ENCODE measurements at places on chromosomes 7 and 10.
A peak's percentile ranks its signal among the peaks of the same experiment; 100 is the strongest.

GRCh38 chr7:25320791-25321190 is 92.5 kb upstream of the NPVF start:
- no peak for DNase-seq

DNA sequence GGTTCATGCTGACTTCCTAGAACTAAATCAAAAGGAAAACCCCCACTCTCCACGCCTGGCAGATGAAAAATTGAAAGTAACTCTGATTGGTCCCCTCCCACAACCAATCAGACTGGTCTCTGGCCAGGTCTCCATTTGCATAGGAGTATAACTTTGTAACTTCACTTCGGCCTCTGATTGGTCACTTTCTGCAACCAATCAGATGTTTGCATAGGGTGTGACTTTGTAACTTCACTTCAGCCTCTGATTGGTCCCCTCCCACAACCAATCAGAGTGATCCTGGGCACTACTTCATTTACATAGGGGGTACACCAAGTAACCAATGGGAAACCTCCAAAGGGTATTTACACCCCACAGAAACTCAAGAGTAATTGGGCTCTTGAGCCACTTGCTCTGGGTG is 306.6 kb upstream of the PFKP start:
- DNase-seq = no peak

GRCh38 chr7:125057963-125058362 is 128.3 kb upstream of the POT1 start:
- DNase-seq = no peak

DNA sequence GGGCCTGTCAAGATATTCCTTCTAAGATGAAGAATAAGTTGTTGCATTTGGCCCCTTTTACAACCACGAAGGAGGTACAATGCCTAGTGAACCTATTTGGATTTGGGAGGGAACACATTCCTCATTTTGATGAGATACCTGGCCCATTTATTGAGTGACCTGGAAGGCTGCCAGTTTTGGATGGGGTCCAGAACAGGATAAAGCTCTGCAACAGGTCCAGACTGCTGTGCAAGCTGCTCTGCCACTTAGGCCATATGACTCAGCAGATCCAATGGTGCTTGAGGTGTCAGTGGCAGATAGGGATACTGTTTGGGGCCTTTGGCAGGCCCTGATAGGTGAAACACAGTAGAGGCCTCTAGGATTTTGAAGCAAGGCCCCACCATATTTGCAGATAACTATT is 704.6 kb downstream of the CCSER2 start:
- no peak for DNase-seq

- DNase-seq = no peak
Measured at GRCh38 chr10:61957806-61958205, 56.3 kb downstream of the ARID5B start.

DNA sequence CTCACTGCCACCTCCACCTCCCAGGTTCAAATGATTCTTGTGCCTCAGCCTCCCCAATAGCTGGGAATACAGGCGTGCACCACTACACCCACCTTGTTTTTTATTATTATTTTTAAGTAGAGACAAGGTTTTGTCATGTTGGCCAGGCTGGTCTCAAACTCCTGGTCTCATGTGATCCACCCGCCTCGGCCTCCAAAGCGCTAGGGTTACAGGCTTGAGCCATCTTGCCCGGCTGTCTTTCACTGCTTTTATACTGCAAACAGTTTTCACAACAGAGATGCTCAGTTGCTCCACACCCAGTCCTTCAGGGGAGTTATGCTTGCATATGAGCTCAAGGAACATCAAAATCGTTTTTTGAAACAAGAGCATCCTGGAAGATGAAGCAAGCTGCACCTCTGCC is 1.3 kb upstream of the PRR15 start:
- no peak for DNase-seq

DNA sequence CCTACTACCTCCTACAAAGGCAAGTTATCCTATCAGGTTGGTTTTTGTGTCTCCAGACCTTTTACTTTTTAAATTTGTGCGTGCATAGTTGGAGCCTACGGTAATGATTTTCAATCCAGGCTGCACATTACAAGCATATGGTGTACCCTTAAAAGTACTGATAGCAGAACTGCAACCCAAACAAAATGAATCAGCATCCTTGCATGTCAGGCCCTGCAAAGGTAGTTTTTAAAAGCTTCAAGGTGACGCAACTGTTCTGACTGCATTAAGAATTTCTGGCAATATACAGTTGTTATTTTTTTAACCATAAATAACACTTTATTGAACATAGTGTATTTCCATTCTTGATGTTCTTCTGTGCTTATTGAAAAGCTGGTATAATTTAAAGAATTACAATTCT is 28.9 kb downstream of the GNAT3 start:
- DNase-seq = no peak

- DNase-seq = no peak
Measured at GRCh38 chr10:35745617-35746403, 103.7 kb upstream of the FZD8 start.

DNA sequence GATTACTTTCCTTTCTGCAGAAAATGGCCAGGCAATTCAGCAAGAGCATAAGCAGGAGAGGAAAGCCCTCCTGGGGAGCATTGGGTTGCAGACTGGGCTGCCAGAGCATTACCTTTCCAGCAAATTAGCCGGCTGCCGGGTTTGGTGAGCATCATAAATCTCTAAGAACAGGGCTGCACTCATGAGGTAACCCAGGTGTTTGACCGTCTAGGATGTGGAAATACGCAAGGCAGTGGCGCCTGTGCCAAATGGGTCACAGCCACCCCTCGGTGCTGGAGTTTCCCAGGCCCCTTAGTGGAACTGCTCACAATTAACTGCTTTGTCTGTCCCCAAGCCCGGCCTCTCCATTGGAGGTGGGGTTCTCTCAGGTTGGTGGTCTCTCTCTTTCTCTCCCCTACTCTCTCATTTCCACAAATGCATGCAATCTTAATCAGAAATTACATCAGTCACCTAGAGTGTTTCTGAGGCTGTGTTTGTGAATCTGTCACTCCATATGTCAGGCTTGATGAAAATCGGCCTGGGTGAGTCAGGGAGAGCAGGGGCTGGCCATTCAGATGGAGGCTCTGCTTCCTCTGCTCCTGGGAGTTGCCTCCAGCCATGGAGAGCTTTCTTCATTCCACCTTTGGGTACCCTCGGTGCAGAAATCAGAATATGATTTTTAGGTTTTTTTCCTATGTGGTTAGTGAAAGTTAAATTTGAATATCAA is 26.7 kb downstream of the PTN start:
- no peak for DNase-seq

GRCh38 chr10:110676016-110676415 is 31.9 kb downstream of the RBM20 start:
- no peak for DNase-seq

GRCh38 chr10:79147306-79147705 is 78.5 kb downstream of the ZMIZ1 start:
- no peak for DNase-seq

DNA sequence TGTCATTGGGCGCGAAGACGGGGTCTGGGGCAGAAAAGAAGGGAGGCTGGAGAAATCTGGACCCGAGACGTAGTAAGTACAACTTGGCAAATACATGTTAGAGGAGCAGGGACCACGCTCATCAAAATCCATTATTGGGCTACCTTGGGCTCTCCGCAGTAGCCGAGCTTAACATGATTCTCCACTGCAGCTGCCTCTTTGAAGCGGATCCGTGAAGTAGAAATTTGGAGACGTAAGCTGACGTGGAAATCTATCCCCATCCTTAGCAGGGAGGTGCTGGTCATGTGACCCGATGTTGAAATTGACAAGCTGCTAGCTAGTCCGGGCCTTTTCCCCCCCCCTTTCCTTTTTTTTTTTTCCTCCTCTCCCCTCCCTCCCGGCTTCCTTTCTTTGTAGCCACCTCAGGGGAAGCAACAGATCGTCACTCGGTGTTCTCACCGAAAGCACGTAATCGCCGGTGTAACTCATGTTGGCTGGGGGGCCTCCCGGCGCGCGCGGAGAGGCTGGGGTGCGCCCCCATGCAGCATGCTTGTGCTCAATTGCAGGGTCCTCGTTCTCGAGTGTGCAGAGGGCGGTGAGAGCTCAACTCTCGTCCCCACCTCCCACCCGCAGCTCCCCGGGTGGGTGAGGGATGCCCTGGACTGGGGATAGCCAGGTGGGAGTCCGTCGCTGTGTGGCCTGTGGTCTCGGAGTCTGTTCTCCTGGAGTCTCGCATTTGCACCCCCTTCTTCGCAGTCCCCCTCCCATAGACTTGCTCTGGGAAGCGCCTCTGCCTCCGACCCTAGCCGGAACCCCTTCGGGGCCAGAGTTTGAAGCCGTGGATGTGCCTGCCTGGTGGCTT is at the start of gene HOXA11:
Gene HOXA11 (minus strand): TSS at position 220 of the 841 bp plus-strand sequence. CDS start 88 bp downstream, at position 132.
- DNase-seq = no peak

DNA sequence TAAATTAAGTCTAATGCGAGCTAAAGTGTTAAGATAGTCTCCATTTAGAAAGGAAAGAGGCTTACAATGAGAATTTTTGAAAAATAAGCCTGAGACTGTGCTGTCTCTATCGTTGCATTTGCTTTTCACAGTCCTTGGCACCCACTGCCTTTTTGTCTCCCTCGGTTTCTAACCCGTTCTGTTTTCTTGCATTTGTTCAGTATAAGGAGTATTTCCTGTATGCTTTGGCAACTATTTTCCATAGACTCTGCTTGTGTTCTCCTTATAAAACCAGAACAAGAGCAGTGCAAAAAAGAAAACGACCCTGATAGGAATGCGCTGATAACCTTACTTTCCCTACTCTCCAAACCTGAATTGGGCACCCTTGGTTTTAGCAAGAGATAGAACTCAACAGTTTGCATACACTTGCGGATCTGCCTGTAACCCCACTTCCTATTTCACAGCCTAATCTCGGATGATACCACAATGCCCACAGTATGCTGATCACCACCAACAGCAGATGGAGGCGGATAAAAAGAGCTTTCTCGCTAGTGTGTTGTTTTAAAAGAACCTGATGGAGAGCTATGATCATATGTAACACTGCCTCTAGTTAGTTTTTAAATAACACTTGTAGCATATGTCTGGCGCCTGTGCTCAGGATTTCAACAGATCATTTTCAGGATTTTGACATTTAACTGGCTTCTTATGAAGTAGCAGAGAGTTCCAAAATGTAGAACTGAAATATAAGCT is 1.6 kb upstream of the ARHGAP12 start:
- DNase-seq = no peak

DNA sequence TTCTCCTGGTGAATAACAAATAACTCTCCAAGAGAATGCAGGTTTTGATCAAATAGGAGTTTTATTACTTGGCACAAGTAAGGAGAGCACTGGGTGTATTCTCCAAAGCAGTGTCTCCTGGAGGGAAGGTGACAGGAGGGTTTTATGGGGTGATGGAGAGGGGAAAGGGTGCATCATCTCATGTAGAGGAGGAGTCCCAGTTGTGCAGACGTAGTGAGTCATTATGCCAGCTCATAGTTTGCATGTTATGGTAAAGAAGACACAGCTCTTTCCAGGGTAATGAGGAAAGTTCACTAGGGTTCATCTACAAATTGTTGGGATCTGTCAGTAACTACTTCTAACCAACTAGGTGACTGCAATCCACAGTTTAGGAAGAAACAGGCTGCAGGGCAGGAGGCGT is 347.9 kb upstream of the MEOX2 start:
- DNase-seq = no peak

- no peak for DNase-seq
Measured at GRCh38 chr10:120819366-120819765, 31.8 kb upstream of the WDR11 start.

DNA sequence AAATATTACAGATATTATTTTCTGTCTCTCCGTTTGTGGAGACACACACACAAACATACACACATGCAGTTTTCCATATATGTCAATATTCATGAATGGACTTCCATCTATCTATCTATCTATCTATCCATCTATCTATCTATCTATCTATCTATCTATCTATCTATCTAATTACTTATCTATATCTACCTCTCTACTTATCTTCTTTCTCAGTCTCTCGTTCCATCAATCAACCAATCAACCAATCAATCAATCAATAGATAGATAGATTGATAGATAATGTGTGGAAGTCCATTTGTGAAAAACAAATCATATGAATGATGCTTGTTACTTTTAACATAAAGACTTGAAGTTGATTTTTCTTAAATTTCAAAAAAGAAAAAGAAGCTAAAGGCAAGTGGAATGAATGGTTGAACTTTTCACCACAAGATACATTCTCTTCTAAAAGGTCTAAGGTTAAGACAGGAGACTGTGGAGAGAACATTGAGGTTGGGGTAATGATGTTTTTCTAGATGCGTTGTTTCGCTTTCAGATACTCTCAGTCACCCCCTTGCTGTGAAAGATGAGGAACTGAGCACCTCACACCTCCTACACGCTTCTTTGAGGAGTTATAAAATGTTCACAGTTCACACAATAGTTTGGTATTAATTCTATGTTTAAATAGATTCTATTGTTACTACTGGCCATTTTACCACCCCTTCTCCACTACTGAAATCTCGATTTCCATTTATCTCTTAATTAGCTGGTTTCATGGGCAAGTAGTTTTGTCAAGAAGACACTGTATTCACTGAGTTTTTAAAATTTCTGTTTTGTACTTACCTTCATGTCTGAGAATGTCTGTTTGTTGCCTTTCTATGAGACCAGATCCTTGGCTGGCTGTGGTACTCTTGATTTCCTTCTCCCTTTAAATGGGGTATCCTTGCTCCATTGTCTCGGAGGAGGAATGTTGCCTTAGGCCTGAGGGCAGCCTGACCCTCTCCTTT is 114.1 kb downstream of the EMX2 start:
- no peak for DNase-seq

DNA sequence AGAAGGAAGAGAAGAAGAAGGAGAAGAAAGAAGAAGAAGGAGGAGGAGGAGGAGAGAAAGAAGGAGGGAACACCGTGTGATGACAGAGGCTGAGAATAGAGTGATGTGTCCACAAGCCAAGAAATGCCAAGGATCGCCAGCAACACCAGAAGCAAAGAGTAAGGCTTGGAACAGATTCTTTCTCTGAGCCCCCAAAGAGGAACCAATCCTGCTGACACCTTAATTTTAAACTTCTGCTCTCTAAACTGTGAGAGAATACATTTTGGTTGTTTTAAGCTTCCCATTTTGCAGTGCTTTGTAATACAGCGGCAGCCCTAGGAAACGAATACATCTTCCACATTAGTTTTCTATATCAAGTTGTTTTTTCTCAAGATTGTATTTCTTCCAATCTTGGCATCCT is 13.9 kb upstream of the WNT8B start:
- DNase-seq = no peak

DNA sequence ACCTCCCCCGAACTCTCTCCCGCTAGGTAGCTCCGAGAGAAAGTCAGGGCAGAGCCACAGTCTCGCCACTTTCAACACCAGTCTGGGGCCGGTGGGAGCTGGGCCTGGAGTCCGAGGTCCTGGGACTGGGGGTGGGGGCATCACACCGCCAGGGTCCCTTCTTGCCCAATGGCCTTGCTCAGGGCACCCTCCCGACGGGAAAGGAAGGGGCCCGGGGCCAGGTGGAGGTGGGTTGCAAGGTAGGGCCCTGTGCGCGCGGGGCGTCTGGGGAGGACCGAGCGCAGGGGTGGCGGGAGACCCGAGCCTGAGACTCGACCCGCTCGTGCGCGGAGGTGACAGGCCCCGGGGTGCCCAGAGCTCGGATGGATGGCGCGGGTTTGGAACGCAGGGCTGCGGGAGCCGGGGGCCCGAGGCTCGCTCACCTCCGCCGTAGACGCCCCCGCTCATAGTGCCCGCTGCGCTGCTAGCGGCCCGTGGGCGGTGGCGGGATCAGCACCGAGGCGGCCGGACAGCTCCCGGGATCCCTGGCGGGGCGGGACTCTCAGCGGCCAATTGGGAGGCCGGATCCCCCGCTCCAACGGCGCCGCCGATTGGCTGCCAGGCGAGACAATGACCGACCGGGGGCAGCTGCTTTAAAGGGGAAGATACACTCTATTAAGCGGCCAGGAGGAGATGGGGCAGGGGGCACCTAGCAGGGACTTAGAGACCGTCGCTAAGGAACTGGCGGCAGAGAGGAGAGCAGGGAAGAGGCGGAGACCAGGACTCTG is at the start of gene ACTL6B:
Gene ACTL6B (minus strand): TSS at position 541 of the 767 bp plus-strand sequence. CDS start 94 bp downstream, at position 447.
- peak; percentile 48 for DNase-seq

Measured in iPS DF 19.7 (cell line).